Smooth muscle cell of the brain vasculature (primary cell): ENCODE measurements at places on chromosomes 13 and 19.
A peak's percentile ranks its signal among the peaks of the same experiment; 100 is the strongest.

- no peak for DNase-seq
These were observed 26.4 kb downstream of the CYSLTR2 start for GRCh38 chr13:48679941-48680680.

DNA sequence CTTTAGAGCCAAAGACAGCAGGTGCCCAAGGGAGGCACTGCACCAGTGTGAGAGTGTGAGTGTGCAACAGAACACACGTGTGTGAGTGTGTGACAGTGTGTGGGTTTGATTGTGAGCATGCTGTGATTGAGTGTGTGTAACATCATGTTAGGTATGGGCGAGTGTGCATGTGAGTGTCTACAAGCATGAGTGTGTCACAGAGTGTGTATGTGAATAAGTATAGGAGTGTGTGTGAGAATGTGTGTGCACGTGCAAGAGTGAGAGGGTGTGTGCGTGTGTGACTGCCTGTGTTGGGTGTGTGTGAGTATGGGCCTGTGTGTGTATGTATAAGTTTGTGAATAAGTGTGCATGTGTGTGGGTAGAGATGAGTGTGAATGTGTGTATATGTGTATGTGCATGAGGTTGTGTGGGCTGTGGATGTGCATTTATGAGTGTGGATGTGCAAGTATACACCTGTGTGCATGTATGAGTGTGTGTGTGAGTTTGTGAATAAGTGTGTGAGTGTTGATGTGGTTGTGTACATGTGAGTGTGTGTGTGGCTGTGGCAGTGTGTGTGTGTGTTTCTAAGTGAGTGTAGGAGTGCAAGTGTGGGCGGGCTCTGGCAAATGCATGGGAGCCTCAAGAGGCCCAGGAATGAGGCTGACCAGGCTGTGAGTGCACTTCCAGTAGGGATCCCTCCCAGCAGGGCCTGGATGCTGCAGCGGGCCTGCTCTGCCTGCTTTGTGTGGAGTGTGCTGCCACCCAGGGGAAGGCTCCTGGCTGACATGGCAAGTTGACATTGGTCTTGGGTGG is 198.4 kb downstream of the COL4A1 start:
- peak; percentile 73 for DNase-seq

- DNase-seq, result no peak
These were observed 68.7 kb downstream of the RASL11A start for GRCh38 chr13:27339299-27339698.

- DNase-seq, result no peak
These were observed 31.3 kb upstream of the FOXO1 start for GRCh38 chr13:40697711-40698110.

GRCh38 chr19:56147307-56147706 is 6.2 kb downstream of the ZNF444 start:
- DNase-seq, result no peak

DNA sequence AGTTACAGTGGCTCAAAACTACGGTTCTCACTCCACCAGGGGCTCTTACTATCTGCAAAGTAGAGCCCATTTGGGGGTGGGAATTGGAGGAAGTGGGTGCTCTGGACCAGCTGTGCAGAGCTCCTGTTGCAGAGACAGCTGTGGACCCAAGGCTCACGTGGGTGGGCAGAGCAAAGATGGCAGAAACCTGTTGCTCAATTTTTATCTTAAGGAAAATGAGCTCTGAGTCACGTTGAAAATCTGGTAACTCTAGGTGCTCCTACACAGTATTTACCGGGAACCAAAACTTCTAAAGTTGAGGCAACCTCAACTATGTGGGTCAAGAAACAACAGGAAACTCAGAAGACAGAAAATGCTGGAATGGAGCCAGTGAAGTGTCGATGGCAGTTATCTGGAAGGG is 30.2 kb upstream of the SLC15A1 start:
- DNase-seq, result no peak

DNA sequence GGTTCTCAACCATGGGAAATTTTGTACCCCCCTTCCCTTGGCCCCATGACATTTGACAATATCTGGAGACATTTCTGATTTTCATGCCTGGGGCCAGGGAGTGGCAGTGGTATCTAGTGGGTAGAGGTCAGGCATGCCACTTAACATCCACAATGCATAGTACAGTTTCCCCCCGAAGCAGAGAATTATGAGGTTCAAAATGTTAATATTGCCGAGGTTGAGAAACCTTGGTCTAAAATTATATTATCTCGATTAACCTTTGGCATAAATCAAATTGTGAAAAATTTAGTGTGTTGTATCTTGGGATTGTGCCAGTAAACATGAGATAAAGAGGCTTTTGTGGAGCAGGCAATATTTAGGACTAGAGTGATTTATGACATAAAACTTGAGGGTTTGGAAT is 147.9 kb downstream of the LMO7 start:
- DNase-seq, result no peak

DNA sequence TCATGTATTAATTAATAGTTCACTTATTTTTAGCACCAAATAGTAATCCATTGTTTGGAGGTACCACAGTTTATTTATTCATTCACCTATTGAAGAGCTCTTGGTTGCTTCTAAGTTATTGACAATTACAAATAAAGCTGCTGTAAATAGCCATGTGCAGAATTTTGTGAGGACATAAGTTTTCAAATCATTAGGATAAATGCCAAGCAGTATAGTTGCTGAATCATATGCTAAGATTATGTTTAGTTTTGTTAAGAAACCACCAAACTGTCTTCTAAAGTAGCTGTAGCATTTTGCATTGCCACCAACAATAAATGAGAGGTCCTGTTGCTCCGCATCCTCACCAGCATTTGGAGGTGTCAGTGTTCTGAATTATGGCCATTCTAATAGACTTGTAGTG is 2126.8 kb downstream of the PCDH9 start:
- no peak for DNase-seq

DNA sequence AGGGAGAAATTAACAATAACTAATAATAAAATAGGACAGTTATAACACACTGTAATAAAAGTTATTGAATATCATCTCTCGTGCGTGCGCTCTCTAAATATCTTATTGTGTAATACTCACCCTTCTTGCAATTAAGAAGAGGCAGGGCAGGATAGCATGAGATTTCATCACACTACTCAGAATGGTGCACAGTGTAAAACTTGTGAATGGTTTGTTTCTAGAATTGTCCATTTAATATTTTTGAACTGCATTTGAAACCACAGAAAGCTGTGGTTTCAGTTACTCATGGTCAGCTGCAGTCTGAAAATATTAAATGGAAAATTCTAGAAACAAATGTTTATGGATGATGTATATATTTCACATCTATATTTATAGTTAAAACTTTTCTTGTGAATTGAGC is 161.1 kb downstream of the DCT start:
- no peak for DNase-seq

- peak; percentile 49 for DNase-seq
These were observed 1520.0 kb upstream of the SLC10A2 start for GRCh38 chr13:104586051-104586746.

DNA sequence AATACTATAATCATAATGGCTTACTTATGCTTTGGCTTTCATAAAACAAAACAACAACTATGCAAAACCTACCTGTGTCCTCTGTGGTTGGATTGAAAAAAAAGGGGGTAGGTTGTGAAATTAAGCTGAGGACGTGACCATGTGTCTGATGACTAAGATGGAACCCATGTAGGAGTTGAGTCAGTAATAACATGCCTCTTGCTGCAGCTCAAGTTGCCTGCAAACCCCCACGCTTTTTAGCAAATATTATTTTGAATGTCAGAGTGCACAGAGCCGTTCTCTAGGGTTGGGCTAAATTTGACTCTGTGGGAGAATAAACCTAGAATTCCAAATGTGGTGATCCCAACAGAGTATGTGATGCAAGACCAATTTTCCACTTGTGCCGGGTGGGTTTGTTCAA is 209.3 kb downstream of the KCNRG start:
- no peak for DNase-seq

DNA sequence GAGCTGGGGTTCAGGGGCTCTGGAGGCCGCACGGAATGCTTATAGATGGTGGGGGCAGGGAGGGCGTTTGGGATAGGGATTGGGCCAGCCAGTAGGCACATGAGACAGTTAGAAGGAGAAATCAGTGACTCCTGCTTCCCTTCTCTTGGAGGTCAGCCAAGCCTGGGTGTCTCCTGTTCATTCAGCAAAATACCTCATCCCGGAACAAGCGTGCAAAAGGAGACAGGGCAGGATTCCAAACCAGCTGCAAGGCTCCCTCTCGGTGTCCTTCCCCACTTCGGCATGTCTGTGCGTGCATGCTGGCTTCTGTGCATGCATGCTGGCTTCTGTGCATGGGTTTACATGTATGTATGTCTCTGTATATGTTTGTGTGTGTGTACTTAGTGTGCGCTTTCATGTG is 37.3 kb upstream of the PEPD start:
- DNase-seq, result no peak

GRCh38 chr19:42468273-42468796 is 25.6 kb upstream of the CXCL17 start:
- DNase-seq, result peak; percentile 43

GRCh38 chr19:290372-291005 is 714 bp downstream of the PLPP2 start:
- DNase-seq, result no peak

DNA sequence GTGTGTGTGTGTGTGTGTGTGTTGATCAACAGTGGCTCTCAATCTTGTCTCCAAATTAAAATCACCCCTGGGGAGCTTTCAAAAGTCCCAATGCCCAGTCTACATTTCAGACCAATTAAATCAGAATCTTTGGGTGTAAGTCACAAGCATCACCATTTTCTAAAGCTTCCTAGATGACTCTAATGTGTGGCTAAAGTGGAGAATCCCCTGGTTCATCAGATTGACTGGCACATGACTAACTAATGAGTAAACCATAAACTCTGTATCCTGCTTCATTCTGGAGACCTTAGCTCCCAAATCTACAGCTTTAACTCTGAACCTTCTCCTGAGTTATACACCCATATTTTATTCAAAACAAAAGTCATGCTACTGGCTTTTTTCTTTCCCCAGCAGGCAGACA is 131.3 kb downstream of the SUCLA2 start:
- DNase-seq, result no peak

DNA sequence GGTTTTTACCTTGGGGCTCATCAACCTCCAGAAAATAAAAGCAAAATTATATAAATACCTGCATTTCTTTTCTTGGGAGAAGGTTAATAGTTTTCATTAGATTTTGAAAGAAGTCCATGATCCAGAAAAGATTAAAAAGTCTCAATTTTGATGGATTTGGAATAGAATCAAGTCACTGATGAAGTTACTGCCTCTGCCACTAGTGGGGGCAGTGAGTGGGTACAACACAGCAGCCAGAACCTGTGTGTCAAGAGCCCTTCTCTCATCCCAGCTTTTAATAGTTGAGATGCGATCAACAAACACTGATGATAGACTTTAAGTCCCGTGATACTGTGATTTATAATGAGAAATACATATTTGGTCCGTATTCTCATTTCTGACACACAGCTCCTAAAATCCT is 686.7 kb downstream of the DIAPH3 start:
- DNase-seq, result no peak

DNA sequence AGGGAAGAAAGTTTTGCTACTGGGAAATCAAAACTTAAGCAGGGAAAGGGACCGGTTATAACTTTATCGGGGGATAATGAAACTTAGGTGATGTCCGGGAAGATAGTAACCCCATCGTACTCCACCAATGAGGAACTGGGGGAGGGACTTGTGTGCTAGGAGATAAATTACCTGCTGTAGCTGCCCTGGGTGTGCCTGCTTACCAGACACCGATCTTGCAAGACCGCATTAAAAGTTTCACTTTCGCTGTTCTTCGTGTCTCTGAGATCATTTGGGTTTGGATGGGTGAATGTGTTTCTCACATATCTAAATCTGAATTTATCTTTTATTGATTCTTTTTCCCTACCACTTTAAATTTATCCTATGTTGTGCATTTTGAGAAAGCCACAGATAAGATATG is 381.4 kb downstream of the SLITRK6 start:
- DNase-seq, result no peak

GRCh38 chr13:94993616-94994015 is 281.3 kb upstream of the SOX21 start:
- DNase-seq, result no peak

DNA sequence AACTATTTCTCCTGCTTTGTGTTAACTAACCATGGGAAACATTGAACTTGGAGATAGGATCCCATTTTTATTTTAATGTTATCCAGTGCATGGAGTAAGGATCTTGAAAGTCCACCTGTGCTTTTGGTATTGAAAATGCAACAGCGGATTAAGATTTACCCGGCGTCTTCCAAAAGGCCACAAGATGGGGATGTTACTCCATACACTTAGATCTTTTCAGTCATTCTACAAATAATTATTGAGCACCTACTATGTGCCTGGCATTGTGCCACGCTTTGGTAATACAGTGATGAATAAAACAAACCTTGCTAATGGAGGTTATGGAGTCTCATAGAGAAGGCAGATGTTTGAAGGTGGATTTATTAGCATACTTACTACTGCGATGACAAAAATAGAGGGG is 56.9 kb downstream of the RFC3 start:
- no peak for DNase-seq

GRCh38 chr19:41225238-41226052 is 6.4 kb downstream of the AXL start:
- peak; percentile 65 for DNase-seq

DNA sequence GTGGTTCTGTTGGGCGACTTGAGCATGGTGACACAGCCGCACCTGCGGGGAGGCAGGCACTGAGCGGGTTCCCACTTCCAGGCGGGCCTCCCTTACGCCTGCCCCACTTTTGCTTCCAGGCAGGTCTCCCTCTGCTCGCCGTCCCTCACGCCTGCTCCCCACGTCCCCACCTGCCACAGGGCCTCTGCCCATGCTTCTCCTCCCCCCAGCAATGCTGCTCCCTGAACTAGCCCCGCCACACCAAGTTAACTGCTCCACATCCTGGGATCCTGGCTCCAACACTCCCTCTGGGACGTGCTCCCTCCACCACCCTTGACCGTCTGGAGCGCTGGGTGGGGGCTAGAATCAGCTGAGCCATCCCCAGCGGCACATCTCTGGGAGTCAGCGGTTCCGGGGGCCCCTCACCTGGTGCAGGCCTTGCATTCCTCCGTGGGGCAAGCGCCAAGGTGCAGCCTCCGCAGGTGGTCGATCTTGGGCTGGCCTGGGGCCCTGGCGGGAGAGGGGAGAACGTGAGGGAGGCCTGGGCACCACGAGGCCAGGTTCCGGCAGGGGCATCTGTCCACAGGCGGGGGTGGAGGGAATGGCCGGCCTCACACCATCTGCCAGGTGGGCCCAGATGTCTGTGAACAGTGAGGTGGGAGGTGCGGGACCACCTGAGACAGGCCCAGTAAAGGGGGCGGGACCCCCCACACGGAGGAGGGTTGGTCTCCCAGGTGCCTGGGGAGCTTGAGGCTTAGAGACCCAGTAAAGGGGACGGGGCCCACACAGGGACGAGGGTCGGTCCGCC is 9.2 kb downstream of the CFD start:
- no peak for DNase-seq
